Natural killer cell (primary cell): ENCODE measurements at places on chromosomes 12 and 14. TPM values are rescaled to one million over a fixed set of nuclear protein-coding genes. Genes with fewer than 3 reads are reported as not detected.

The IL23A gene
- total RNA-seq = 2.2 TPM

The RHOJ gene
- total RNA-seq = not detected

The LRRC10 gene
- not detected for total RNA-seq

DNA sequence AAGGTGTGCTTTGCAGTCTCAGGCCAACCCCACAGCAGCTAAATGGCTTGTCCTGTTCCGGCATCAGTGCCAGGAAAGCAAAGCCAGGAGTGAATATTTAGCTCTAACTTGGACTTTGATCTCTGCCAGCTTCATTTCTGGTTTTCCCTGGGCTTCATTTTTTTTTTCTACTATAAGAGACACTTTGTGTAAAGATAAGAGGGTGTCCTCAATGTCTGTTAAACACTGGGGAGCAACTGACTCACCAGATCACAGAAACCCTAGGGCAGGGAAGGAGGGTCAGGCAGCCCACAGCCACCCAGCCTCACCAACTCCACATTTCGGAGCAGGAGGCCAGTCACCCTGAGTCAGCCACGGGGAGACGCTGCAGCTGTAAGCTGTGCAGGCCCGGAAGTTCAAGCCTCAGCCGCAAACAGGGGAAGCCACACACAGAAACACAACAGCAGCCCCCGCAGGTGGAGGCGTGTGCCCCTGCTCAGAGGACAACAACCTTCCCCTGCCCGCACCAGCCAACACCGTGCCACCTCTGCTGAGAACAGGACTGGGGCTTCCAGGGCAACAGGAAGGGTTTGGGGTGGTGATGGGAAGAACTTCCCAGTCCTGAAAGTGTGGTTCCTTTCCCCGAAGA, 6.3 kb downstream of the TNFRSF1A start:
- peak; percentile 93 for DNase-seq

DNA sequence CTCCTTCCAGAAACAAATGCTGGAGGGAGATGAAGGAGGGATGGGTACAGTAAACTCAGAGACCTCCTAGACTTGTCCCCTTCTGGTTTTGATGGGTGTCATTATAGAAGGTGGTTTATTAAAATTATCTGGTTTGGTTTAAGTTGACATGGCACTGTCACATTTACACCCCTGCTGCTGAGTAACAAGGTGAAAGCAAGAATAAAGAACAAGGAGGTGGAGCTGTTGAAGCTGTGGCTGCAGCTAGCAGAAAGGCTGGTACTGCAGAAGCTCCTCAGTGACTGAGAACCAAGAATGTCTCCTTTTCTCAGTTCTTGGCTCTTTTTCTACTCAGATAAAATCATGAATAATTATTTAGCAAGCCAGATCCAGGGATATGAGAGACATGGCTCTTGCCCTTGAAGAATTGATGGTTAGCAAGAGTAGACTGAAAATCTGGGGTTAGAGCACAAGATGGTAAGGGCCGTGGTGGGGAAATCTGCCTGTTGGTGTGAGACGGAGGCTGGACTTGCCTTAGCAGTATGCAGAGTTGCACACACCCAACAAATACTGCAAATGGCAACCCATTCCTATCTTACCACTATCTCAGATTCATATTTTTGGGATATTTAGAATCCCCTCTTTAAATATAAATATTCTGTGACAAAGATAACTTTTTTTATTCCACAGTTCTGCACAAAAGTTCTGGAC, at the start of gene GZMH:
TSS of gene GZMH (minus strand) at position 31 of the 690 bp plus-strand sequence. CDS start 72 bp downstream, outside the sequence.
- peak; percentile 63 for DNase-seq

DNA sequence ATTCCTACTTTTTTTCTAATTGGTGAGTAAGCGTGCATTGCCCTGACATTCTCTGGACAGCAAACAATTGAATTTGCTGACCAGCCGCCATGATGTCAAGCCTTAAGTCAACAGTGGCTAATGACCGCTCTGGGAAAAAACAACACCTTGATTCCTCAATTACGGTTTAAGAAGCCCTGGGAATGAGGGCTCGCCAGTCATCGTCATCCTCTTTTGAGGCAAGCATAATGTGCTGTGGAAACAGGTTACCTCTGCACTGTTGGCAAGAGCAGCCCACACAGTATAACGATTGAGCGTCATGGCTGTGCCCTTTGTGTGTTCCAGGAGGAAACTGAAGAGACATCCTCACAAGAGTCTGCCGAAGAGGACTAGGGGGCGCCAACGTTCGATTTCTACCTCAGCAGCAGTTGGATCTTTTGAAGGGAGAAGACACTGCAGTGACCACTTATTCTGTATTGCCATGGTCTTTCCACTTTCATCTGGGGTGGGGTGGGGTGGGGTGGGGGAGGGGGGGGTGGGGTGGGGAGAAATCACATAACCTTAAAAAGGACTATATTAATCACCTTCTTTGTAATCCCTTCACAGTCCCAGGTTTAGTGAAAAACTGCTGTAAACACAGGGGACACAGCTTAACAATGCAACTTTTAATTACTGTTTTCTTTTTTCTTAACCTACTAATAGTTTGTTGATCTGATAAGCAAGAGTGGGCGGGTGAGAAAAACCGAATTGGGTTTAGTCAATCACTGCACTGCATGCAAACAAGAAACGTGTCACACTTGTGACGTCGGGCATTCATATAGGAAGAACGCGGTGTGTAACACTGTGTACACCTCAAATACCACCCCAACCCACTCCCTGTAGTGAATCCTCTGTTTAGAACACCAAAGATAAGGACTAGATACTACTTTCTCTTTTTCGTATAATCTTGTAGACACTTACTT, 138.9 kb downstream of the HMGA2 start:
- DNase-seq = no peak

GRCh38 chr12:106193394-106194215, 54.2 kb downstream of the CKAP4 start:
- DNase-seq = no peak

GRCh38 chr12:126051611-126052107, 986.4 kb downstream of the AACS start:
- DNase-seq = no peak
